Stimulated activated CD4-positive, alpha-beta T cell treated with anti-CD3 and anti-CD28 coated beads, Interleukin-1b, Interleukin-23, amount 100 ng/mL, for 24 hours (primary cell): ENCODE measurements at places on chromosomes 6 and 20.
A peak's percentile ranks its signal among the peaks of the same experiment; 100 is the strongest.

GRCh38 chr6:139855671-139856311 lies 481.3 kb upstream of the CITED2 start:
- DNase-seq = no peak

DNA sequence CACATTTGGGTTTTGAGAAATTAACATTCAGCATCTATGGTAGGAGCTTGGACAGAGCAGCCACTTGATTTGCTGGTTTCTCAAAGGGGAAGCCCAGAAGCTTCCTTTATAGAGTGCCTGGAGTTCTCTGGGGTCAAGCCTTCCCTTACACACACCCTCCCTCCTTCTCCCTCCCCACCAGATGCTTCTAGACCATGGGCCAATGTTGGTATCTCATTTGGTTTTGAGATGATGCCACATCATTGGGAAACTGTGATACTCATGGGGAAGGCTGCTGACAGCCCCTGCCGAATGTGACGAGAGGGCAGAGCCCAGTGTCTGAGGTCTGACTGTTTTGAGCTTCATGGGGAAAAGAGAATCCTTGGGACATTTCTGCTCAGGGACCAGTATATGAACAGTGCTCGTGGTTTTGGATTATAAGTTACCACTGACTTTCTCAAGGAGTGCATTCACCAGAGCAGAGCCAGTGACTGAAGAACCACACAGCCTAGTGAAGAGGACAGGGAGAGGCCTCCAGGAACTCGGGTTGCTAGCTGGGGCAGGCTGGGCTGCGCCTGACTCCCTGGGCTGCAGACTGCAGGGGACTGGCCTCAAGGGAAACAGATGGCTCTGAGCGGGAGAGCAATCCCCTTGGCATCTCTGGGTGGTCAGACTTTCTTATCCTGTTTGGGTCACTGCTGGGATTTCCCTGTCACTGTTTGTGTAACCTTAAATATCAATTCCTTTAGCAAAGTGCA lies 46.4 kb upstream of the CST5 start:
- DNase-seq = no peak

DNA sequence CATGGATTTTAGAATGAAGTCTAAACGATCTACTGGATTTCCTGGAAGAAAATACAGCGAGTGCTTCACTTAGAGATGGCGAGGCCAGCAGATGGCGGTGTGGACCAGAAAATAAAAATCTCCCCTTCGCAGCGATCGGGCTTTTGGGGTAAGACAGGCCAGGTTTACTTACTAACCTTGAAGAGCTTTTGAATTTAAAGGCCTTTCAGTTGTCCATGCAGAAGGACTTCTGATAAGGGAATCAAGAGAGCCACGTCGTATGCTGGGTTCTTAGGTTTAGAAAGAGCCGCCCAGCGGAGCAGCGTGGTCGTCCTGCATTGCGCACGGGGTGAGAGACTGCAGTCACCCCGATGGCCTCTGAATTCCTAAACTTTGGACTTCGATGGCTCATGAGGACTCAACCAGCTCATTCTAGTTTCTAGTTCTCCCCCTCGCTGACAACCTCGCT lies 125.2 kb upstream of the RALGAPA2 start:
- DNase-seq = peak; percentile 3

- no peak for DNase-seq
These were observed 21.4 kb downstream of the BHLHE23 start for GRCh38 chr20:62985444-62985778.

DNA sequence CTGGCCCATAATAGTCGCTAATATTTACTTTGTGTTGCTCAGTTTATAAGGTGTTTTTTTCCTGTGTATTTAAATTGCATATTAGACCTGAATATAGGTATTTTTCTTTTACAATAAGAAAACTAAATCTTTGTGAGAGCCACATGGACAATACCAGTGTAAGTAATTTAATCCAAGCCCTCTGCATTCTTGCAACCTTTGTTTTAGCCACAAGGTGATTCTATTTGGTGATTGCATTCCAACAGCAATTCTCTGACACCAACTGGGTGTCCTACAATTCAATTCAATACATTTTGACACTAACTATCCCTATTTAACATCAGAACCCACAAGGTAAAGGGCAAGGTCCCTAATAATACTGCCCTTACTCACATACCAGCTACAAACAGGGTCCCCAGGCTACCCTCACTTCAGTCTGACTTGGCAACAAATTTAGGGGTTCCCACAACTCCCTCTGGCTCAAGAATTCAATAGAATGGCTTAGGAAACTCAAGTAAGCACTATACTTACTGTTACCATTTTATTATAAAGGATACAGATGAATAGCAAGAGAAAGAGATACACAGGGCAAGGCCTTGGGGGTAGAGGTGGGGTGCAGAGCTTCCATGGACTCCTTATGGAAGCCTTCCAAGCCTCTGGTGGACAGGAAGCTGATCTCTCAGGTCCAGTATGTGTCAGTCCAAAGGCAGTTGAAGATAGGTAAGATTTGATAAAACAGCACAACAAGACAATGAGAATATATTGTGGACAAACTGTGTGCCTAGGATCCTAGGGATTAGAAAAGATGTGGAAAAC lies 169.3 kb downstream of the CD83 start:
- DNase-seq = no peak

DNA sequence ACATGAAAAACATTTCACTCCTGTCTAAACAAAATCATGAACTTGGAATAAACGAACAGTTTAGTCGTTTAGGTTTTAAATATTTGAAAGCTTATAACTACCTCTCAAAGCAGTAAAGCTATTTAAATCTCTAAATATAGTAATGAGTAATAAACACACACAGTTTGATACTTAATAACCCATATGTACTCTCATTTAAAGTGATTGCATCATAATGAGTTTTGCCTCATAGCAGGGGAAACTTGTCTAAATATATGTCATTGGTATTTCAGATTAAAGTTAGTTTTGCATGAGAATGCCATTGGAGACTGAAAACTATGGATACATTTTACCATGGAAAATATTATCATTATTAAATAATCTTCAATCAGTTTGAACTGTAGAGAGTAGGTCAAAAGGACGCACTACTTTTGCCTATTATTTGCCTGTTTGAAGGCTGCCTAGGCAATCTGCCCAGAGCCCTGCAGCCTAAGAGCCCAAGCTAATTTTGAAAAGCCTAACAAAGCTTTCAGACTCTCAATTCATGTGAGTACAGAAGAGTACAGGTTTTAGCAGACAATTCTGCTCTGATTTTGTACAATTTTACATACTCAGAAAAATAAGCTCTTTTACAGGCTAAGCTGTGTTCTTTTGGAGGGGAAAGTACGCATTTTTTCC lies 632.8 kb downstream of the HACE1 start:
- no peak for DNase-seq

GRCh38 chr6:15622045-15622740 lies 40.6 kb downstream of the DTNBP1 start:
- DNase-seq = no peak

DNA sequence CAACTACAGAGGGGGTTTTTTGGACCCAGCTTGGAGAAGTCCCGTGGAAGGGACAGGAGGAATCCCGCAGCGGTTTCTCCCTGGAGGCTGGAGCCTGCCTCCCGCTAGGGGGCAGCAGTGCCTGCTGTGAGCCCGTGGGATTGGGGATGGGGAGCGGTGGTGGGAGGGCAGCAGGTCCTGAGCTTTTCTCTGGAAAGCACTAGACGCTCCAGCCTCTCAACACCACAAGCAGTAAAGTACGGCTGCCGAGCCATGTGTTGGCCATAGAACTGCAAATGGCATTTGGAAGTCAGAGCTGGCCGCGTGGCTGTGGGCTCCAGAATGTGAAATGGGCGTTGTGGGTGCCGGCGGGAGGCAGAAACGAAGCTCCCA lies 47.8 kb downstream of the GMPR start:
- DNase-seq = peak; percentile 2

DNA sequence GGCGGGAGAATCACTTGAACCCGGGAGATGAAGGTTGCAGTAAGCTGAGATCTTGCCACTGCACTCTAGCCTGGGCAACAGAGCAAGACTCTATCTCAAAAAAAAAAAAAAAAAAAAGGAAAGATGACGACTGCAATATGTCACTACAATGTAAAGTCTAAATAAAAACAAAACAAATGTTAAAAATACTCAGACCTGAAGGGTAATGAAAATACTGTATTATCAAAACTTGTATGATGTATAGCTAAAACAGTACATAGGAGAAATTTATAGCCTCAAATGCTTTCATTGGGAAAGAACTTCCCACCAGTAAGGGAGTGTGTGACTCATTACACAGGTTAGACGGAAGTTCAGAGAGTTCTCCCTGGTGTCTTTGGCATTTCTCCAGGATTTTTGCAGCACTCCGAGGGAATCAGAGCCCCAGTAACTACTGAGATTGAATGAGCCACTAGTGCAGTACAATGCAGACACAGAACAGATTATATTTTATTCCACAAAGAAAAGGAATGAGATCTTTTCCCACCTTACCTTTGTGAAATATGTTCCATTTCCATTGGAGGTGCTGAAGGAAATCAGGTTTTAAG lies 12.5 kb upstream of the RALGAPB start:
- DNase-seq = no peak

DNA sequence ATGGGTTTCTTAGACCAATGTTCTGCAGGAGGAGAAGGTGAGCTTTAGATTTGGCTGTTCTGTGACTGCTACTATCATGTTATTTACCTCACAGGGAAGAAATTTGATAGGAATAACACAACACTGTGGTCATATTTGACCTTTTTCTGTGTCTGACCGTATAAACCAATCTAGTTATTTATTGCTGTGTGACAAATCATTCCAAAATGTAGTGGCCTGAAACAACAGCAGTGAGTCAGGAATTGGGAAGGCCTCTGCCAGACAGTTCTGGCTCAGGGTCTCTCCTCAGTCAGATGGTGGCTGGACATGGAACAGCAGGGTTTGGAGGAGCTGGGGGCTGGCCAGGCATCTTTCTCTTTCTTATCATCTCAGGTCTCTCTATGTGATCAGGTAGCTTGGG lies 33.0 kb downstream of the RIPOR2 start:
- DNase-seq = no peak

- DNase-seq = peak; percentile 20
These were observed 43.3 kb downstream of the SLC2A10 start for GRCh38 chr20:46752728-46753127.

DNA sequence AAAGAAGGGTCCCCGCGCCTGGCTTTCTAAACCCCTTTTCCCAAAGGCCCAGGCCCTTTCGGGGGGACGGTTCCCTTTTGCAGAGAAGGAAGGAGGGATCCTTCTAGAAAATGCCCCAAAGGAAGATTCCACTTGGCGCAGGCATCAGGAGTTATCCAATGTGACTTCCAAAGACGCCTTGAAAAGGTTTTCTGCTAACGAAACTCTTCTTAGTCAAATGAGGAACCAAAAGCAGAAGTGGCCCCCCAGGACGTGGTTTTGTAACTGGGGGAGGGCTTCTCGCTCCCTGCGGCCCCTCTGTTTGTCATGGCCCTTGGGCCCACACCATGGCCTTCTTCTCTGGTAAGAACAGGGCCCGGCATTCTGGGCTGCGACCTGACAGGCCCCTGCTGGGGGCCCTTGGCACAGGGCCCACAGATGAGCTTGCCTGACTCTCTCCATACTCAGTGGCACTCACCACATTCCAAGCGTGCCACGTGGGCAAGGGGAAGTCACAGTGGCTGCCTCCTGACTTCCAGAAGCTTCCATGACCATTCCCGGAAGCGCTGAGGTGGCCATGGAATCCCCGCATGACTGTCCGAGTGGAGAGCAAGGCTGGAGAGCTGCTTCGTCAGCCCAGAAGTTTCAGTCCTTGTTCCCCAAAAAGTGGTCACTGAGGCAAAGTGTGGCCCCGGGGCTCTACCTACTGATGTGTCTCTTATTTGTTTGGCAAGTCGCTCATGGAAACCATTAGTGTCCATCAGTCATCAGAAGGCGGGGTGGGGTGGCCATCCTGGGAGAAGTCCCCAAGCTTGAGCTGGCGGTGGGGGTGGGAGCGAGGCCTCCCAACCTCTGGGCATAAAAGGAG lies 834 bp upstream of the CTSZ start:
- DNase-seq = no peak

- DNase-seq = no peak
These were observed 88.5 kb downstream of the RPS12 start for GRCh38 chr6:132902901-132903300.

DNA sequence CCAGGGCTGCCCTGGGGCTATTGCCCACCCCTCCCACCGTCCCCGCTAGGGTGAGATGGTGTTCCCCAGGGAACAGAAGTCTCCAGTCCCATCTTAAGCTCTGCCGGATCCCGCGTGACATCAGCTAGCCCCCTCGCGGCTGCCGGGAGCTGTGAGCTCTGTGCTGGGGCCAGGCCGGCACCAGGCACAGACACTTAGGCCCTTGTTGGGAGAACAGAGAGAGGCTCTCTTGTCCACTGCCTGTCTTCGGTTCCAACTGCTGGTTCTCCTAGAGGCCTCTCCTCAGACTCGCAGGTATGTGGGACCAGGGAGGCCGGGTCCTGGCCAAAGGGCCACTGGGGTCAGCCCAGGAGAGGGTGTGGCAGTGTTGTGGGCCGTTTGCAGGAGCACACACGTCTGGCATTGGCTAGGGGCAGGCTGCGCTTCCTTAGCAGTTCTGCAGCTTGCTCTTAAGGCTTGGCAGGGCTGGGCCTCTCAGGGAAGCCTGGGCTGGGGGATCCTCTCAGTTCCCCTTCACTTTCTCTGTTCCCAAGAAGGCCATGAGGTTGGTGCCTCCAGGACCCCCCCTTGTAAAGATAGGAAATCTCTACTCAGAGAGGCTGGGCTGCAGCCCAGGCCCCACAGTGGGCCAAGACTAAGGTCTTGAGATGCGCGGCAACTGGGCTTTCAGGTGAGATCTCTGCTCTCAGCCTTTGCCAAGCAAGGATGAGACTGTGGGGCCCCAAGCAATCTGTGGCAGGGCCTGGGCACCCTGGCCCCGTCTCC lies 6.3 kb downstream of the SGK2 start:
- no peak for DNase-seq

DNA sequence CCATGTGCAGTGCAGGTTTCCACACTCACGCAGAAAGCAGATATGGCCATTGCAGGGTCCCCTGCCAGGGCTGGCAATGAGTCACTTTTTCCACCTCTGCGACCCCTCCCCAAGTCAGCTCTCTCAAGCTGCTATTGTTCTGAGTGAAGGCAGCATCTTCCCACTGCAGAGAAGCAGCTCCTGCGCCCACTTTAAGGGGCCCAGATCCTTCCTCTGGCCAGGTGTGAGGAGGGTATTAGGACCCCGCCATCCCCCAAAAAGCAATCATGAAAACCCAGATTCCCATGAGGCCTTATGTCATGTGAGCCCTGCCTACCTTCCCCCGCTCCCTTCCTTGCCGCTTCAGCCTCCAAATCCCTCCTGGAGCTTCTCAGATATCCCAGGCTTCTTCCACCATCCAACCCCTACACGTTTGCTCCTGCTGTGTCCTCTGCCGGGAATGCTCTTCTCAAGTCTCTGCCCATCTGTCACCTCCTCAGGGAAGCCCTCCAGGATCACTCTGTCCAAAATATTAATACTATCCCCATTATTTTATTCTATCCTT lies 220.3 kb downstream of the NFATC2 start:
- no peak for DNase-seq

GRCh38 chr20:19396460-19397081 lies 184.1 kb downstream of the SLC24A3 start:
- no peak for DNase-seq

GRCh38 chr20:44231193-44231592 lies 15.9 kb upstream of the GDAP1L1 start:
- DNase-seq = no peak

DNA sequence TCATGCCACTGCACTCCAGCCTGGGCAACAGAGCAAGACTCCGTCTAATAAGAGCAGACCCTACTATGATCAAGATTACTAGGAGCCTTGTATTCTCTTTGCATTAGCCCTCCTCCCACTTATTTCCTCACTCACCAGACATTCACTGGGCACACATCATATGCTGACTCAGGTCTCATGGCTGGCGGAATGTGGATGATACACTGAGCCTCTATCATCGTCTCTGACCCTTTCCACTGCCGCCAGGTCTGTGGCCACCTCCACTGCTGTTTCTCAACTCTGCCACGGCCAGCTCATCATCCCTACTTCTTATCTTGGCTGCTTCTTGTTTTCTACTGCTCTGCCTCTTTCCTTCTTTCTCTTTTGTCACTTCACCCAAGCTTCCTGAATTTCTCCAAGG lies 161.0 kb downstream of the BACH2 start:
- DNase-seq = no peak
